T-helper 22 cell (primary cell): ENCODE measurements at places on chromosomes 2 and 18.

GRCh38 chr2:95277246-95277906 is 3.1 kb downstream of the PROM2 start:
- no peak for DNase-seq

DNA sequence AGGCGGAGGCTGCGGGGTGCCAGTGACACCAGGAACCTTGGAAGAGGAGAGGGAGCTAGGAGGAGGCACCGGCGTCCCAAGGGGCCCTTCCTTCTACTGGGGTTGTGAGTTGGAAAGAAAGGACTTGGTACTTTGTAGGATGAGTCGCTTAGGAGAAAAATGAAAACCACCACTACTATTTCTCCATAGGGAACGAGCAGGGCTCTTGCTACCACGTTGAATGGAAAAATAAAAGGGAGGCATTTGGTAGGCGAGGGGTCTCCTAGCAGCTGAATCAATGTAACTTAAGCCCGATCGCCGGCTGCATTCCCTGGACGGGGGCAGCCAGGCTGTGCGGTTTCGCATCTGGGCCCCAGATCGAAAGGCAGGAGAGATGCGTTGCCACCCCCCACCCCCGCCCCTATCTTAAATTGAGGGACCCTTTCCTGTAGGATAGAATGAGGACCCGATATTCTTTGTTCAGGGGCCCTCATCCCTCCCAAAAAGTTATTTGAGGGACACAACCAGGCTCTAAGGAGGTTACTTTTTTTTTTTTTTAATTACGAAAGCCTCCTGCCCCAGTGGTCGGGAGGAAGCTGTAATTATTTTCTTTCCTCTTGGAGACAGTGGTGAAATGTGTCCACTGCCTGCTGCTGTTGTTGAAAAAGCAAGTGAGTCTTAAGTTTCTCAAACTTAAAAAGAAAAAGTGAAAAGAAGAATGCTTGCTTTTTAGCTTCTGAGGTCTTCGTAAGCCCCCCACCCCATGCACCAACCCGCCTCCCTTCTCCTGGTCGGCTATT is 1.3 kb downstream of the IGFBP2 start:
- no peak for DNase-seq

DNA sequence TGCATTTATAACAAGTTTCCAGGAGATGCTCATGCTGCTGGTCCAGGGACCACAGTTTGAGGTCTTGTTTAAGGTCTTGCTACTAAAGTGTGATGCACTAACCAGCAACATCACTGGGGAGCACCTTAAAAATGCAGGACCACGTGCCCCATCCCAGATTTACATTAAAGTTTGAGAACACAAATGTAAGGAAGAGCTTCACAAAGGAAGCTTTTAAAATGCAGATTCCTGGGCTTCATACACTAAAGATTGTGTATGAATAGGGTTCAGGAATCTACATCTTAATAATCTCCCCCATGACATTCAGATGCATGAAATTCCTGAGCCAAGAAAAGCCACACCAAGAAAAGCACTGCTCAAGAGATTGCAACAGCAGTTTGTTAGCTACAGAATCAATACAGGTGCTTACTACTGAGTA is 235.3 kb upstream of the TANK start:
- no peak for DNase-seq

DNA sequence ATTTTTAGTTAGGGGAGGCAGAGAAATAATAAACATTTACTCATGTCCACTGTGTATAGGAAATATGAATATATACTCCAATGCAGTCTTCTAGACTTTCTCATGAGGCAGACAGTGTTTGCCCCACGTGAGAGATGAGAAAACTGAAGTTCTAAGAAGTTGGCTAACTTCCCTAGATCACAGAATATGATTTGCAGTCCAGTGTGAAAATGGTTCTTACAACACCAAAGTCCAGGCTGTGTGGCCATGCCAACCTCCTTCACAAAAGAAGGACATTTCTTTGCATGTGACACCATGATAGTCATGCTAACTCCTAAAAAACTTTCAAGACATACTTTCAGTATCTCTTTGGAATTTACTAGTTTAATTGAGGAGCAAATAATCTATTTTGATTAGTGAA is 143.7 kb downstream of the IRS1 start:
- DNase-seq, result no peak

DNA sequence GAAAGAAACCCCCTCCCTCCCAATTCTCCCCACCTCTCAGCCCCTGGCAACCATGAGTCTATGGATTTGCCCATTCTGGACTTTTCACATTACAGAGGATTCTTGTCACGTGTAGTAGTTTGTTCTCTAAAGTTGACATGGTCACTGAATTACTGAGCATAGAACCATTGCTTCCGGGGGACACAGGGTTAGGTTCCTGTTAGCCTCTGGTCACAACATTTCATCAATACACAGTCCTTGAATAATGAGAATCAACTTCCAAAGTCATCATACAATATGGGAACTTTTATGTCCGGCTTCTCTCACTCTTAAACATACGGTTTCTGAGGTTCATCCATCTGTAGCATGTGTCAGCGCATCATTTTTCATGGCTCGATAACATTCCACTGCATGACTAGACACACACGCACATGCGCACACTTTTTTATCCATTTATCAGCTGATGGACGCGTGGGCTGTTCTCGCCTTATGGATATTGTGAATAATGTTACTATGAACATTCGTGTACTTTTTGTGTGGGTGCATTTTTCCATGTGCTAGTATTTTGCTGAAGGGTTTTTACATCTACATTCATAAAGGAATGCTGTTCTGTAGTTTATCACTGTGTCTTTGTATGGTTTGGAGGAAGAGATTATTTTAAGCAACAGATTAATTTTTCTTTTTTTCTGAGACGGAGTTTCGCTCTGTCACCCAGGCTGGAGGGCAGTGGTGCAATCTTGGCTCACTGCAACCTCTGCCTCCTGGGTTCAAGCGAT is 48.1 kb downstream of the PARD6G start:
- no peak for DNase-seq

- DNase-seq, result no peak
Observed at GRCh38 chr2:71552861-71553301, 99.5 kb downstream of the DYSF start.

DNA sequence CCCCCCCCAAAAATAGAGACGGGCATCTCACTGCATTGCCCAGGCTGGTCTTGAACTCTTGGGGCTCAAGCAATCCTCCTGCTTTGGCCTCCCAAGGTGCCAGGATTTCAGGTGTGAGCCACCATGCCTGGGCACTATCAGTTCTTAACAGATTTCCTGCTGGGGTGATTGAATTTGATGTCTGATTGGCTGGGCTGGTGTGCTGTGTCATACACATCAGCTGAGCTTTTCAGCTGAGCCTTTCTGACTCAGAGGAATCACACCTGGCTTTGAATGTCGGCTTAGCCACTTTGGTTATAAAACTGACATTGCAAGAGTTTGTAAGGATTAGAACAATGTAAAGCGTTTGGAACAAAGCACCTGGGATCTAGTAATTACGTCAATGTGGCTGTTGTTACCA is 18.9 kb downstream of the NCAPH start:
- no peak for DNase-seq
